ENCODE measurements at places on chromosomes 12 and 14. TPM values are rescaled to one million over a fixed set of nuclear protein-coding genes. Genes with fewer than 3 reads are reported as not detected.
A peak's percentile ranks its signal among the peaks of the same experiment; 100 is the strongest.

Gene FOXN4
- 0.24 TPM for polyA plus RNA-seq

Gene ZBTB1
- 19.4 TPM for polyA plus RNA-seq

Gene PLCZ1
- not detected for polyA plus RNA-seq

Gene ESPL1
- 0.56 TPM for polyA plus RNA-seq

- H3K36me3 ChIP-seq: no peaks in the 10 kb centered on the region
- H3K27ac ChIP-seq: no peak overlapping the region
These were observed 14.5 kb downstream of the ITPK1 start for GRCh38 chr14:93101181-93101580.

DNA sequence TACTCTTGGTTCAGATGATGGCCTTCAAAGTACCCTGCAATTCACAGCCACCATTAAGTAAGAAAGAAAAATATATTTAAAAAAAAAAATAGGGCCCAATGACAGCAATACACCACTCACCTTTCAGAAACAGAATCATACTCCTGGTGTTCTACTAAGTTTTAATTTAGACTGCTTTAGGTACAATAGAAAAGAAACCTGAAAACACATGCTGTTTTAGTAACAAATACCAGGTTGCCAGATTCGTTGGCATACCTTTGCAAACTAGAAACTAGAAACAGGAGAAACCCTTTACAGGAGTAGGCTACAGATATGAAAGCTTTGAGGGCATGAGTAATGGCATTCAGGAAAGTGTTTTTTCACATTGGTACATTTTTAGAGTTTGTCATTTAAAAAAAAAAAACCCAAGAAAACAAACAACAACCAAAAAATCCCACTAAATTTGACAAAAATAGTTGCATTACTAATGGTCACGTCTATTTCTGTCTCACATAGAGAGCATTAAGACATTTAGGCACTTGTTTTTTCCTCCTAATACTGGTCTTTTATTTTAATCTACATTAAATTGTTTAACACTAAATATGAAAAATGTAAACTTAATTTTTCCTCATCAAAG, 4.0 kb downstream of the SIX1 start:
- peaks cover 27% of the 10 kb centered on the region for H3K4me1 ChIP-seq
- H3K27me3 ChIP-seq: peaks cover 86% of the 10 kb centered on the region
- DNase-seq: no peak

- H3K36me3 ChIP-seq: no peaks in the 10 kb centered on the region
- H3K4me1 ChIP-seq: no peaks in the 10 kb centered on the region
- no peaks in the 10 kb centered on the region for H3K27me3 ChIP-seq
- DNase-seq: no peak
These were observed 169.2 kb downstream of the TMTC2 start for GRCh38 chr12:82855872-82856271.

DNA sequence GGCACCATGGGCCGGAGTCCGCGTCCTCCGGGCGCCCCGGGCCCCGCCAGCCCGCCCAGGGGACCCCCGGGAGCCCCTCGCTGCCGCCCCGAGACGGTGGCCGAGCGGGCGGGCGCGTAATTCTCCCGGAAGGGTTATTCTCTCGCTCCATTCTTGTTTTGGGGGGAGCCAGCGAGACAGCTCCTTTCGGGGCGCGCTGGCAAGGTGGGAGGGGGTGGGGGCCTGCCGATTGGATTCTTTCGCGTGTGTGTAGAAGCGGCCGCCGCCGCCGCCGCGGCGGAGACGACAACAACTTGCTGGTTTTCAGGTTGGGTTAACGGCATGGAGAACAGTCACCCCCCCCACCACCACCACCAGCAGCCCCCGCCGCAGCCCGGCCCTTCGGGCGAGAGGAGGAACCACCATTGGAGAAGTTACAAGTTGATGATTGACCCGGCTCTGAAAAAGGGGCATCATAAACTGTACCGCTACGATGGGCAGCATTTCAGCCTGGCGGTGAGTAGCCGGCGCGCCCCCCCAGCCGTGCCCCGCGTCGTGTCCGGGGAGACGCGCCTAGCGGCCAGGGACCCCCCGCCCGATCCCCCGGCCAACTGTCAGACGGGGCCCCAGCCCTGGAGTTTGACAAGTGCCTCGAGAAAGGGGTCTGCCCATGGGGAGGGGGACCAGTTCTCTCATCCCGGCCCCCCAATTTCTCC, 755 bp downstream of the SETD1B start:
- no peaks in the 10 kb centered on the region for H3K36me3 ChIP-seq
- H3K4me3 ChIP-seq: peak overlapping the region; percentile 25
- peak overlapping the region; percentile 100 for H3K27ac ChIP-seq

DNA sequence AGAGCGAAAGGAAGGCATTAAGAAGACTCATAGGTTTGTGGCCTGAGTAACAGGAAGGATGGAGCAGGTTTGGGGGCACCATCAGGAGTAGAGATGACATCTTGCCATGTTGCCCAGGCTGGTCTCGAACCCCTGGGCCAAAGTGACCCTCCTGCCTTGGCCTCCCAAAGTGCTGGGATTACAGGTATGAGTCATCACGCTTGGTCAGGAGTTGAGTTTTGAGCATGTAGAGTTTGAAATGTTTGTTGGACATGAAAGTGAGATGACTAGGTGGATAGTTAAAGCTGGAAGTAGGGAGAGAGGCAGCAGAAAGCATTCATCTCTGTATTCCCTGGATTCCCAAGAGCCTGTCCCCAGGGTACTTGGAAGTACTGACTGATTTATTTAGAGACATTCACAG, 112.6 kb downstream of the ERC1 start:
- H3K36me3 ChIP-seq: no peaks in the 10 kb centered on the region
- no peak for DNase-seq
- no peaks in the 10 kb centered on the region for H3K27me3 ChIP-seq
- no peak overlapping the region for H3K4me3 ChIP-seq

DNA sequence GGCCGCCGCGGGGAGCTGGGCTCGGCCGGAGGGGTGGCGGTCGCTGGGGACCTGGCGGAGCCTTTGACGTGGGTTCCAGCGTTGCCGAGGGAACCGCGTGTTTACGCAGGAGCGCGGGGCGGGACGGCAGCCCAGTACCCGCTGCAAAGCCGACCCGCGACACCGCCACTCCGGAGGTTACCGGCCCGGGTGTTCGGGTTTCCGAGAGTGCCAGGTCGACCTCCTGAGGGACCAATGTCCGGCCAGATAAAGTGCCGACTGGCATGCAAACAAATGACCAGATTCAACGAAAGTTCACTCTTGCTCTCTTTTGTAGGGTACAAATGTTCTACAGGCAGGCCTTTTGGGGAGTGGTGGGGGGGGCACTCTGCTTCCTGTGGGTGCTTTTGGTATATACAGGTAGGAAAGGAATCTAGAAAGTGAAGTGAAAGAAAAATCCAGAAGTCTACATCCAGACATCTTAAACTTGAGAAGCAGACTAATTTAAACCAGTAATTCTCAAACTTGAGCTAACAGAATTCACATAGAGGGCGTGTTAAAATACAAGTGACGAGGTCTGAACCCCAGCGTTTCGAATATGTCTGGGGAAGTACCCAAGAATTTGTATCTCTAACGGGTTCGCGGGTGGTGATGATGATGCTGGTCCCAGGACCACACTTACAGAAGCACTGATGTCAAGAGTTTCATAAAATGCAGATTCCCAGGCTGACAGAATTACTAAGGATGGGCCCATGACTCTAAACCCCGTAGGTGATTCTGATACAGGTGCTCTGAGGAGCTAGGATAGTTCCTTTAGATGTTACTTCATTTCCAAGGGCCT, at the start of gene GPR135:
TSS of gene GPR135 (minus strand) at position 65 of the 820 bp plus-strand sequence. CDS start 154 bp downstream, outside the sequence.
- H3K4me3 ChIP-seq: peak within 1 kb of the TSS; percentile 58
- peak; percentile 80 for DNase-seq
- H3K36me3 ChIP-seq: no peaks in the 10 kb centered on the region

- H3K4me1 ChIP-seq: no peaks in the 10 kb centered on the region
- no peak for DNase-seq
- H3K36me3 ChIP-seq: no peaks in the 10 kb centered on the region
- no peak overlapping the region for H3K4me3 ChIP-seq
- no peak overlapping the region for H3K27ac ChIP-seq
These were observed 62.7 kb upstream of the ARID2 start for GRCh38 chr12:45666816-45667215.

- H3K27me3 ChIP-seq: no peaks in the 10 kb centered on the region
- H3K4me3 ChIP-seq: no peak overlapping the region
- H3K36me3 ChIP-seq: no peaks in the 10 kb centered on the region
- no peaks in the 10 kb centered on the region for H3K4me1 ChIP-seq
- no peak for DNase-seq
These were observed 247.5 kb downstream of the SLC16A7 start for GRCh38 chr12:59843260-59843843.

- no peaks in the 10 kb centered on the region for H3K27me3 ChIP-seq
- no peak for DNase-seq
- no peaks in the 10 kb centered on the region for H3K4me1 ChIP-seq
These were observed 60.5 kb downstream of the APPL2 start for GRCh38 chr12:105175397-105175990.

GRCh38 chr12:56670836-56671235, 17.2 kb downstream of the PTGES3 start:
- H3K4me1 ChIP-seq: peaks cover 13% of the 10 kb centered on the region
- DNase-seq: no peak
- no peak overlapping the region for H3K27ac ChIP-seq

GRCh38 chr14:100994082-100994481, 90.6 kb upstream of the RTL1 start:
- H3K36me3 ChIP-seq: no peaks in the 10 kb centered on the region
- peak overlapping the region; percentile 2 for H3K27ac ChIP-seq
- no peaks in the 10 kb centered on the region for H3K27me3 ChIP-seq
- DNase-seq: no peak

Data from adrenal gland (tissue), 19 donors.